ENCODE measurements at places on chromosomes 7 and 10. TPM values are rescaled to one million over a fixed set of nuclear protein-coding genes. Genes with fewer than 3 reads are reported as not detected.

GALNT17 gene
- total RNA-seq: 50.9 TPM

DNA sequence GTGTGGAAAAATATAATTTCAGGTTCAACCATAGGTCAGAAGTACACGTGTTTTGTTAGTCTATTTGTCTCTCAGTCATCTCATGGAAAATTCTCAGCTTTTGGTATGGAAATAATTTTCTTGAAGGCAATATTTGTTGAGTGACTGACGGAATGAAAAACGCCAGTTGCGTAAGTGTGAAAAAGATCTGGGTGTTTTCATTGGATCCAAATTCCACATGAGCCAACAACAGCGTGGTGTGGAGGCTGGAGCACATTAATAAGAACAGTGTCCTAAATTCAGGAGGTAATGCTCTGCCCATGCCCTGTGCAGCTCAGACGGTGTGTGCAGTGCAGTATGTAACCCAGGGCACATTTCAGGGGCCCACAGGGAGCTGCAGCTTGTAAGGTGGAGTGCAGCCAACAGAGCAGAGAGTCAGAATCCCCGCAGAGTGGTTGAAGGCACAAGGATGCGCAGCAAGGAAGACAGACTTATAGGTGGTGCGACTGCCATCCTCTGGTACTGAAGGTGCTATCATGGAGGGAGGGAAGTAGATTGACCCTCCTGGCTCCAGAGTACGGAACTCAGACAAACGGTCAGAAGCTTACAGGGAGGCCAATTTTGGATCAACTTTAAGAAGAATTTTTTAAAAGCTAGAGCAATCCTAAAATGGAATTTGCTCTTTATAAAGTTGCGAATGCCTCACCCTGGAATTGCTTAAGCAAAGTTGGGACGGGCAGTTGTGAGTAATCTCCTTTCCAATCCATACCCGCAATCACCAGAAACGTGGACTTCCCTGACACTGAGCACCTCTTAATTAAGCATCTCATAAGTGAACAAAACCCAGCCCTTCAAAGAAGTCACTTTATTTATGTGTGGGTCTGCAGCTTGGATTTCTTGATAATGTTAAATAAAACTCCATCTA, 38.0 kb downstream of the EGFR start:
- no peak for DNase-seq

- DNase-seq: no peak
Observed at GRCh38 chr7:127057918-127058317, 194.8 kb downstream of the GRM8 start.

DNA sequence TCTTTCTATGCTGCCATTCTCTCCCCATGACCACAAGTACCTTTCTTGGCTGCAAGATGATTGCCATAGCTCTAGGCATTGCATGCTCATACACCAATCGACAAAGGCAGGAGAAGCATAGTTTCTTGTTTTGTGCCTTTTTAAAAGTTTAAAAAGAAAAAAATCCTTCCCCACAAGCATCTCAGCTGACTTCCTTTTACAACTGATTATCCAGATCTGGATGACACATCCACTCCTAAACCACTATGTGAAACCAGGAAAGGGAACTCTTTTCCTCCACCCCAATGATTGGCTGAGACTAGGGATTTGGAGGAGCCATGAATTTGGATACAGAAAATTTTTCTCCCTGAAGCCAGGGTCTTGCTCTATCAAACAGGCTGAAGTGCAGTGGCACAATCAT, 14.5 kb upstream of the LRRC4 start:
- no peak for DNase-seq
